ENCODE measurements at places on chromosomes 11 and 22.

GRCh38 chr11:127334466-127334865, 333.9 kb upstream of the KIRREL3 start:
- no peak for DNase-seq

GRCh38 chr11:11038782-11039181, 180.9 kb upstream of the ZBED5 start:
- DNase-seq = no peak

- no peak for DNase-seq
Observed at GRCh38 chr11:17333799-17334586, 17.6 kb upstream of the NCR3LG1 start.

DNA sequence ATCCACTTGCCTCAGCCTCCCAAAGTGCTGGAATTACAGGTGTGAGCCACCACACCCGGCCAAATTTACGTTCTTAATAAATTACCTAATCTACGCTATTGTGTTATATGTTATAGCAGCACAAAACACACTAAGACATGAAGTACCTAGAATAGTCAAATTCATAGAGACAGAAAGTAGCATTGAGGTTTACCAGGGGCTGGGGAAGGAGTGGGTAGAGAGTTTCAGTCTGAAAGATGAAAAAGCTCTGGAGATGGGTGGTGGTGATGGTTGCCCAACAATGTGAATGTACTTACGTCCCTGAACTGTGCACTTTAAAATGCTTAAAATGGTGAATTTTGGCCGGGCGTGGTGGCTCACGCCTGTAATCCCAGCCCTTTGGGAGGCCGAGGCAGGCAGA, 65.7 kb upstream of the NUP50 start:
- no peak for DNase-seq

DNA sequence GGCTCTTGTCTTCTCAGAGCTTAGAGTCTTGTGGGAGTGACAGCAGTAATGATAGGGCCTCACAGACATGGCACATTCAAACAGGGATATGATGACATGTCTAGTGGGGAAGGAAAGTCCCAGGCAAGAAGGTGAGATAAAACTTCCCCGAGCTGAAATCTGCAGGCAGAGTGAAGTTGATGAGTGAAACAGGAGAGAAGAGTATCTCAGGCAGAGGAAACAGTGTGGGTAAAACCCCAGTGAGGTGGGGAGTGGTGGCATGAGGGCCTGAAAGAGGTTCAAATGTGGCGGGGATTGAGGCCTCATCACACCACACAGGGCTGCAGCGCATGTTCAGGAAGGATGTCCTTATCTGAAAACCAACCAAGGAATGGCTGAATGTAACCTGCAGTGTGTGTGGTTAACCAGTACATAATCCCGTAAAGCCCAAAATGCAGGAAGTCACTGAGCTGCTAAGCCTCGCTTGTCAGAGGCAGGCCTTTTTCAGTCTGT, 153.8 kb upstream of the E2F8 start:
- DNase-seq = peak; percentile 0

- no peak for DNase-seq
Observed at GRCh38 chr11:59601788-59602187, 13.8 kb downstream of the OSBP start.
